ELF-1 (cell line): ENCODE measurements at places on chromosomes 3 and 15.

- peak; percentile 66 for DNase-seq
Measured at GRCh38 chr3:57397175-57398026, 104.9 kb upstream of the ASB14 start.

DNA sequence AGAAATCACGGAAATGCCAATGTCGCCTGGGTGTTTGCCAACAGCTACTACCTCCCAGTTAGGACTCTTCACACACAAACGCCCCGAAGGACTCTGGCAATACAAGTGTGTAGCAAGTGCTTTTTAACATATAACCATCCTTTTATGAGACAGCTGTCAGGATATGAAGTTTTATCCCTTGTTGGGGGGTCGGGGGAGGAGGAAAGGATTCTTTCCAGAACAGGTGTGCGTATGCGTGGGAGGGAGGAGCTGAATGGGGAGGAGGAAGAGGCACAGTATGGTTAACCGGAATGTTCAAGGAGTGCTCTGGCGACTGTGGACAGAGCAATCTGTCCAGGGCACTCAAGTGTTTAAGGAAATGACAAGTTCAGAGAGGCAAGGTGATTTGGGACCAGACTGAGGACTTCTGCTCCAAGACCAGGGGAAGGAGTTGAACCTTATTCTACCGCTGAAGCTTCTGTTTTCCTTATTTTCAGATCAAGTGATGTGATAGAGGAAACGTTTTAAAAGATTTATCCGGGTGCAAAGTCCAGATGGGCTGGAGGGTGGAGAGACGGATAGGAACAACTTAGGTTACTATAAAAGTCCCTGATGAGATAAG is 1.3 kb downstream of the TSPAN3 start:
- no peak for DNase-seq

DNA sequence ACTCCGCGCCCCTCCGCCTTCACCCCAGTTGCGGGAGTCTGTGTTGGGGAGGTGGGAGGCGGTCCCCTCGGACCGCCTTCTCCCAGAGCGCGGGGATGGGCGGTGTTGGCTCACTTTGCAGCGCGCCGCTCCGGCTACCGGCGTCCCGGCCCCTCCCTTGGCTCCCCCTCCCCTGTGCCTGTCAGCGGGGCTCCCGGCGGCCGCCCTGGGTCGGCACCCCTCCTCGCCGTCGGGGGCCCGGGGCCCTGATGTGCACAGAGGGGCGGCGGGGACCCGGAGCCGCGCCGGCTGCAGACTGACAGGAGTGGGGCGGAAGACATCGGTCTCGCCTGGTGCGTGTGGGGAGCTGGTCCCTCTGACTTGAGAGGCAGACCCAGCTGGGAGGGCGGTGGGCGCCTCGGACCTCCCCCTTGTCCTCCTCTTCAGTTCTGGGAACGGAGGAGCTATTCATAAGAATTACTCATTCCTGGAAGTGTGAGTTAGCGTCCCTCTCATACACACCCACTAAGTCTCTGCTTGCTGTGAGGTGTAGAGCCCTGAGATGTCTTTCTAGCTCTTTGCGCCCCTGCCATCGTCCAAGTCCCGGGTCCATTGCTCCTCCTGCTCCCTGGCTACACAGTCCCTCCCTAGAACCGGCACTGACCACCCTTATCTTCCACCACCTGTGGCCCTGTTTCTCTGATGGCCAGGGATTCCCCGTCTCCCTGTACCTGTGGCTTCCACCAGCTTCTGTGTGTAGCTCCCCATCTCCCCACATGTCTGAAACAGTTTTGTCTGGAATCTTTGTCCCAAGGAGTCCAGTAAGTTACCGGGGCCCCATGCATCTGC is 42.3 kb upstream of the ROPN1 start:
- DNase-seq, result no peak

DNA sequence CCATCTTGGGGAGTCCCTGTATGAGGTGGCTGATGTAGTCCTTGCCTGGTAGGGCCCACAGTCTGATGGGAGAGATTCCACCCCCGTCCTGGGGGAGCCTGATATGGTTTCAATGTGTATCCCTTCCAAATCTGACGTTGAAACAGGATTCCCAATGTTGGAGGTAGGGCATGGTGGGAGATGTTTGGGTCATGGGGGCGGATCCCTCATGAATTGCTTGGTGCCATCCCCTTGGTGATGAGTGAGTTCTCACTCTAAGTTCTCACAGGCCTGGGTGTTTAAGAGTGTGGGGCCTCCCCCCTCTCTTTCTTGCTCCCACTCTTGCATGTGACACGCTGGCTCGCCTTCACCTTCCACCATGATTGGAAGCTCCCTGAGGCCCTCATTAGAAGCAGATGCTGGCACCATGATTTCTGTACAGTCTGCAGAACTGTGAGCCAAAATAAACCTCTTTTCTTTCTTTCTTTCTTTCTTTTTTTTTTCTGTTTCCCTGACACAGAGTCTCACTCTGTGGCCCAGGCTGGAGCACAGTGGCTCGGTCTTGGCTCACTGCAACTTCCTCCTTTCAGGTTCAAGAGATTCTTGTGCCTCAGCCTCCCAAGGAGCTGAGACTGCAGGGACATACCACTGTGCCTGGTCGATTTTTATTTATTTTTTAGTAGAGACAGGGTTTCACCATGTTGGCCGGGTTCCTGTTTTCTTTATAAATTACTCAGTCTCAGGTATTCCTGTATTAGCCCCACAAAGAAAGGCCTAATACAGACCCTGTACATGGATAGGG is 28.6 kb downstream of the ITGA11 start:
- DNase-seq, result no peak

GRCh38 chr3:23592961-23593931 is 212.5 kb upstream of the UBE2E1 start:
- DNase-seq, result no peak

DNA sequence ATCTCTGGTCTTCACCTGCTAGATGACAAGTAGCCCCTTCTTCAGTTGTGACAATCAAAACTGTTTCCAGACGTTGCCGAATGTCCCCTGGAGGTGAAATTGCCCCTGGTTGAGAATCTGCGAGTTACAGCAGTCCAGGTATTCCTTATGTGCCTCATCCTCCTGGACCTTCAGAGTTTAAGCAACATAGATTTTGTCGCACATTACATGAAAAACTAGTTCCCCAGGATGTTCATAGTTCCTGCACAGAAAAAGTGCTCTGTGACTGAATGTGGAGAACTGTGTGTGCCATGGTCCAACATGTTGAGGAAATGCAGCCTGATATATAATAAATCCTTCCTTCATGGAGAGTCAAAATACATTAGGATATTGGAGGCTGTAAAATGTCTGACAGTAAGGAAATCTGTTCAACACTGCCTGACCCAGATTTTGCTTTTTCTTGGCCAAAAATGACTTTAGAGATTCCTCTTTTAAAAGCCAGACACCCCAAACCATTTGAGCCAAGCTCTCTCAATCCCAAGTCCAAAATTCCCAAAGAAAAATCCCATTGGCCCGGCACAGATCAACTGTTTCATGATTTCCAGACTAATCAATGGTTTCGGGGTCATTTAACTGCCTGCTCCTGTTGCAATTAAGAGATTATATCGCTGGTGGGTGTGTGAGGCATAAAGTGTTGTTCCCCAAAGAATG is 20.4 kb upstream of the SHC4 start:
- DNase-seq, result no peak

DNA sequence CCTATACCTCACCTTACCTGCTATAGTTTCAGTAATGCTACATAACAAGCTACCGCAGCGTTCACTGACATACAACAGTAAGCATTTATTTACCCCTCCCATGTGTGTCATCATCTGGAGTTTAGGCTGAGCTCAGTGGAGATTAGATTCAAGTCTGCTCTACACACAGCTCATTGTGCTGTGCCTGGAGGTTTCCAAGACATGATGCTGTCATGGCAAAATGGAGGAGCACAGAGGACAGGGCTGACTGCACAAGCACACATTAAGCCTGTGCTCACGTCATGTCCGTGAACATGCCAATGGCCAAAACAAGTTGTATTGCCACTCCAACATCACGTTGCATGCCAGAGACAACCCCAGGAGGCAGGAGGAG is 333.8 kb upstream of the TRIM42 start:
- no peak for DNase-seq

DNA sequence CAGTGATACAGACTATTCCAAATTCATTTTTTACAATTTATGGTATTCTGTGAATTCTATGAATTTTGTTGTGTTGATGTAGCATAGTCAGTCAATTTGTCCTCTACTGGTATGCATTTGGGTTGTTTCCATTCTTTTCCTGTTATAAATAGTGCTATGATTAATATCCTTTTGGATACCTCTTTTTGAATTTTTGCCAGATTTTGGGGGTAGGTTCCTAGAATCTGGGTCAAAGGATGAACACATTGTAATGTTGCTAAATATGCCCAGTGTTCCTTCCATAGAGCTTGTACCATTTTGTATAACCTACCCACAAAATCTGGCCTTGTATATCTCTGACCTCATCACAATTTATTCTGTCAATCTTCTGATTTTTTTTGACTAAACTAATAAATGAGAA is 44.4 kb upstream of the C3orf38 start:
- DNase-seq, result no peak

DNA sequence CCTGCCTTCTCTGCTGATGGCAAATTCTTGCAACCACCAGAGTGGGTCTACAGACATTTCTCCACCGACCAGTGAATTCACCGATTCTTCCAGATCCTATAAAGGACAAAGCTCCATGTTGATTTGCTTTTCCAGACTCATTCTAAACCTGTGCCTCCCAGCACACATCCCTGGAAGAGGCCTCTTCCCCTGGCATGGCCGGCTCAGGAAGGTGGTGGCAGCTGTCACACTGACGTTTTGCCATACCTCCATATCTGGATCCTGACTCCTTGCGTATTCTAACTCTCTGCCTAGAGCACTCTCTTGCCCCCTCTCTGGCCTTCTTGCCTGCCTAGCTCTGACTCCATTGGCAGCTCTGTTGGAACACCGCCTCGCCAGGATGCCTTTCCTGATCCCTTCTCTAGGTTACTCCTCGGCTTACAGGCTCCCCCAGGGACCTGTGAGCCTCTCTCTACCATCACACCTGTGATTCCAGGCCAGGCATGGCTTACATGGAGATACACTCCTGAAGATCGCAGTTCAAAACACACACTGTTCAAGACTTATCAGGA is 31.0 kb downstream of the SLCO2A1 start:
- no peak for DNase-seq

GRCh38 chr15:89656116-89656815 is 999 bp upstream of the KIF7 start:
- no peak for DNase-seq

GRCh38 chr15:71761649-71762048 is 48.7 kb upstream of the NR2E3 start:
- no peak for DNase-seq

- no peak for DNase-seq
Measured at GRCh38 chr3:25618028-25618427, 46.7 kb downstream of the TOP2B start.

DNA sequence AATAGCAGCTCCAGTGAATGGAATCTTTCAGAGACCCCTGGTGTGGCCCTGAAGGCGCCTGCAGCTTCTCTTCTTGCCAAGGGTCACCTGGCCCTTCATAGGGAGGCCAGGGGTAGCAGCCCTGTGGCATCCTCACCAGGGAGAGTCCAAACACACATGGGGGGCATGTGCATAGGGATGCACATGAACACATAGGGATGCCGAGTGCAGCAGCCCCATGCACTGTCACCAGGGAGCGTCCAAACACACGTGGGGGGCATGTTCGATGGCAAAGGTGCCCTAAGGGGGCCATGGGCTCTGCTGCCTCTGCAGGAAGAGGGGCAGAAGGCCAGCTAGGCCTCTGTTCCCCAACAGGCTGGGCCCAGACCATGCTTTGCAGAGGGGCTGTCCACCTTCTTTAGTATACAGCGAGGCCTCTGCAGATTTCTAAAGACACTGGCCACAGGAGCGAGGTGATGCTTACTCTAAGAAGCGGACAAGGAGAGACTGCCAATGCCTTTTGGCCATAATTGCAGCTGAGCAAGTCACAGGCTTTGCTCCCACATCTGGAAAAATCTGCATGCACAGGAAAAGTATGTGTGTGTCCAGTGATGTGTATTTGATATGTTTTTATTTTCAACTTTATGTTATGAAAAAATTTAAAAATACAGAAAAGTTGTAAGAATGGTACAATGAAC is 21.0 kb downstream of the ANAPC13 start:
- peak; percentile 45 for DNase-seq

GRCh38 chr3:14369675-14370669 is 32.4 kb upstream of the SLC6A6 start:
- peak; percentile 77 for DNase-seq

DNA sequence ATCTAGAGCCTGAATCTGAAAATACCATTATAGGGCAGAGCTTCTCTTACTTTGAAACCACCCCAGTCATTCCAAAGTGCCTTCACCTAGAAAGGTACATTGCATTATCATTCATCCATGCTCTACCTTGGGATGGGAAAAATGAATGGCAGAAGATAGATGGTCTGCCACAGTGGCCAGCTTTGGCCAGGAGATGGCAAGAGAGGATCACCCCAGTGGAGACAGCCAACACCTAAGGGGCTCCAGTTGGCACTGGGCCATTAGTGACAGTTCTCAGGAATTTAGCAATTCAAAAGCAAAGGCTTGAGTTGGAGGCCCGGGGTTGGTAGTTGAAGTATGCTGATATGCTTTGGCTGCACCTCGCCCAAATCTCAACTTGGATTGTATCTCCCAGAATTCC is 253.6 kb upstream of the MRPL3 start:
- no peak for DNase-seq

DNA sequence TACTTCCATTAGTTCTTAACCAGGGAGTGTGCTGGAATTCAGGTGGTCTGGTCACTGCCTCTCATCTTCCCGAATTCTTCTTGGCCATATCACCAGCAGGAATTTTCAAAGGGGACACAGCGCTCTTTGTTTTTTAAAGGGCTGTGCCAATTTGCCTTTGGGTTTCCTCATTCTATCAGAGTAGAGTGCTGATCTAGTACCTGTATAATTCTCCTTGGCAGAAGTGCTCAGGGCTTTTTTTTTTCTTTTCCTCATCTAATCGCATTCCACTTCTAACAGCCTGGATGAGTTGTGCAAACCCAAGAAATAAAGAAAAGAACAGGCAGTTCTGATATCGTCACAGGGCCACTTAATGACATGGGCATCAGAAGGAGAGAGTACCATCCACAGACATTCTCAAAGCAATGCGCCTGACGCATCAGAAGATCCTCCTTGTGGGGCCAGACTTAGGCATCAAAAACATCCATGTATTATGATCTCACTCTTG is 121.0 kb downstream of the ASB7 start:
- no peak for DNase-seq

- DNase-seq, result no peak
Measured at GRCh38 chr15:43508991-43509659, 8.3 kb upstream of the MAP1A start.

- DNase-seq, result no peak
Measured at GRCh38 chr15:98369081-98369716, 279.1 kb upstream of the IGF1R start.

DNA sequence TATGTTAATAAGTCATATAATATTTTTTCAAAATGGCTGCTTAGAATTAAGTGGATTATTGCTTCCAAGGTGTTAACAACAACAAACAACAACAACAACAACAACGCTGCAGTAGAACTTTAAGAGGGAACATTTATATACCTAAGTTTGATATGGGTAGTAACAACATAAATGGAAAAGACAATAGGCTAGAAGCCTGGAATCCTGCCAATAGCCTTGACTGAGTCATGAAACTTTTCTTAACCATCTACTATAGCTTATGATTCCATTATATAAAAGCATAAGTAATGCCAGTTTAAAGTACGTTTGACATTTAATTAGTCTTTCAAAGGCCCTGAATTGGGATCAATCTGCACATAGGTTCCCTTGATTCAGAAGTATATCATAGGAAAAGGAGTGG is 31.2 kb downstream of the SATB1 start:
- no peak for DNase-seq

GRCh38 chr15:50790778-50791453 is 25.4 kb upstream of the SPPL2A start:
- DNase-seq, result no peak
